ENCODE measurements at places on chromosomes 16 and 17. TPM values are rescaled to one million over a fixed set of nuclear protein-coding genes. Genes with fewer than 3 reads are reported as not detected.

DNA sequence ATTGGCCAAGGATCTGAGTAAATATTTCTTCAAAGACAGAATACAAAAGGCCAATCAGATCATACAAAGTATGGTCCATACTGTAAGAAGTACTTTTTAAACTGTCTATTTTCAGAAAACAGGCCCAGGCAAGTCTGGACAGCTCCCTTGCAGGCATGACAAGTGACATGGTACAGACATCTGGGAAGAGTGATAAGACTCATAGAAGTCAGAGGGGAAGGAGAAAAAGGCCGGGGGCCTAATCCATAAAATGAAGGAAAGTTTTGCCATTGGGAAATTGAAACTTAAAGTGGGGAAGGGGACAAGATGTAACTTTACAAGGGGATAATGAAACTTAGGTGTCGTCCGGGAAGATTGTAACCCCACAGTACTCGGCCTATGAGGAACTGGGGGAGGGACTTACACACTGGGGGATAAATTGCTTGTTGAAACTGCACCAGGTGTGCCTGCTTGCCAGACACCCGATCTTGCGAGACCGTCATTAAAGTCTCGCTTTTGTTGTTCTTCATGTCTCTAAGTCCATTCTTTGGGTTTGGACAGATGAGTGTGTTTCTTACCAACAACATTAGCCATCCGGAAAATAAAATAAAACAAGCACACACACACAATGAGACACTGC is 684.0 kb downstream of the CDH11 start:
- no peak for DNase-seq
- H3K27ac ChIP-seq = no peak overlapping the region
- H3K36me3 ChIP-seq = no peaks in the 10 kb centered on the region
- no peak overlapping the region for H3K4me3 ChIP-seq
- no peaks in the 10 kb centered on the region for H3K27me3 ChIP-seq
- peaks cover 12% of the 10 kb centered on the region for H3K4me1 ChIP-seq

GRCh38 chr17:37047631-37048104 is 98.9 kb downstream of the AATF start:
- peaks cover 5% of the 10 kb centered on the region for H3K36me3 ChIP-seq
- no peak overlapping the region for H3K27ac ChIP-seq
- no peaks in the 10 kb centered on the region for H3K27me3 ChIP-seq

DNA sequence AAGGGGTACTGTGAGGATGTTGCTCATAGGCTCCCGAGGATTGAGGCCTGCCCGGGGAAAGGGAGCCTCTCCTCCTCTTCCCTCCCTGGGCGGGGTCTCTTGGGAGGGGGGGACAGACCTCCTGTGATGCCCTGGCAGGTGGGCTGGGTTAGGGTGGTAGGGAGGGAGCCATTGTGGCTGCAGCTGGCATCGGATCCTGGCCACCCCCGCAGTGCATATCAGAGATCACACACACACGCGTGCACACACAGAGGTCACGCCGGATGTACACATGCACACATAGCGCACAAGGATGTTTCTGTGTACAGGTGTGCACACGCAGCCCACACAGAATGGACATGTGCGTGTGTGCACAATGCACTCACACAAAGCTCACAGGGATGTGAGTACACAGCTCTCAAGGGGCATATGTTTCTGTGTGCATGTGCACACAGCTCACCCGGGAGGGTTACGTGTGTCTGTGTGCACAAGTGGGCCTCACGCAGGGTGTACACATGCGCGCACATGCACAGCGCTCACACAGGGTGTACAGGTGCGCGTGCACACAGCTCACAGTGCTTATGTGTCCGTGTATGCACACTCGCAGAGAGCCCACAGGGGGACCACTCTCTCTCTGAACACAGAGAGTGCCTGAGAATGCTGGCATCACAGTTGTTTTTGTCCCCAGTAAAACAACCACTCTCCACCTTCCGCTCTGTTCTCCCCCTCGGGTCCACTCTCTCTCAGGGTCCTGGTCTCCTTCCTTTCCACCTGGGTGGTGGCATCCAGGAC is 2.4 kb downstream of the GJD3 start:
- H3K36me3 ChIP-seq = no peaks in the 10 kb centered on the region
- peaks cover 5% of the 10 kb centered on the region for H3K27me3 ChIP-seq
- peak; percentile 66 for DNase-seq
- H3K4me3 ChIP-seq = peak overlapping the region; percentile 61

- no peak overlapping the region for H3K4me3 ChIP-seq
- no peak overlapping the region for H3K27ac ChIP-seq
- H3K36me3 ChIP-seq = no peaks in the 10 kb centered on the region
- H3K4me1 ChIP-seq = peaks cover 13% of the 10 kb centered on the region
- H3K27me3 ChIP-seq = peaks cover 36% of the 10 kb centered on the region
Measured at GRCh38 chr16:30028438-30029076, 2.5 kb downstream of the TLCD3B start.

DNA sequence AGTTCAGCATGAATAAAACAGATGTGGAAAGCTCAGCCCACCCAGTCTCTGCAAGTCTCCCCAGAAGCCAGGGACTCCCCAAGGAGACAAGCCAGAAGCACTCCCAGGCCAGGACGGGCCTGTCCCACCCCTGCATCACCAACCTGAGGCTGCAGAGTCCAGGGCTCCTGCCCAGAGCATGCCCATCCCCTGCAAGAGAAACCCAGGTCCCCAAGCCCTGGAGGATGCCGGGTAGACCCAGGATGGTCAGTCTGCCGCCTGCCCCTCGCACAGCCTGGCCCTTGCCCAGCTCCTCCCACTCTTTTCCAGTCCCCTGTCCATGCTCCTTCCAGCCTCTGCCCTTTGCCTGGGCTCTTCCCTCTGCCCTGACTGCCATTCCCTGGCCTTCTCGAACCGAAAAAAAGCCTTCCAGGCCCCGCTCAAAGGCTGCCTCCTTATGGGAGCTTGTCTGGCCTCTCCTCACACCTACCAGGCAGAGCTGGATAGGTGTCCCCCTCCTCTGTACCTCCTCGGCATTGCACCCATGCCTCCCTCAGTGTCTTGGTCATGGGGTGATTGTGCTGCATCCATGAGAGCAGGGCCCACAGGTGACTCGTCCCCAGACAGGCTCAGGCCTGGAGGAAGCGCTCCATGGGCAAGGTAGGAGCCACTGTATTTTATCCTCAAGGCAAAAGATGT is 44.8 kb downstream of the BEAN1 start:
- H3K27me3 ChIP-seq = no peaks in the 10 kb centered on the region
- H3K4me3 ChIP-seq = no peak overlapping the region
- H3K27ac ChIP-seq = no peak overlapping the region
- H3K4me1 ChIP-seq = no peaks in the 10 kb centered on the region
- DNase-seq = peak; percentile 36

GRCh38 chr17:15893658-15894024 is 51.3 kb upstream of the ADORA2B start:
- H3K27me3 ChIP-seq = no peaks in the 10 kb centered on the region
- no peaks in the 10 kb centered on the region for H3K36me3 ChIP-seq
- H3K27ac ChIP-seq = no peak overlapping the region
- DNase-seq = no peak

- no peaks in the 10 kb centered on the region for H3K4me1 ChIP-seq
- H3K4me3 ChIP-seq = no peak overlapping the region
- peaks cover 19% of the 10 kb centered on the region for H3K27me3 ChIP-seq
- no peaks in the 10 kb centered on the region for H3K36me3 ChIP-seq
Measured at GRCh38 chr16:85816159-85816558, 16.7 kb downstream of the COX4I1 start.

DNA sequence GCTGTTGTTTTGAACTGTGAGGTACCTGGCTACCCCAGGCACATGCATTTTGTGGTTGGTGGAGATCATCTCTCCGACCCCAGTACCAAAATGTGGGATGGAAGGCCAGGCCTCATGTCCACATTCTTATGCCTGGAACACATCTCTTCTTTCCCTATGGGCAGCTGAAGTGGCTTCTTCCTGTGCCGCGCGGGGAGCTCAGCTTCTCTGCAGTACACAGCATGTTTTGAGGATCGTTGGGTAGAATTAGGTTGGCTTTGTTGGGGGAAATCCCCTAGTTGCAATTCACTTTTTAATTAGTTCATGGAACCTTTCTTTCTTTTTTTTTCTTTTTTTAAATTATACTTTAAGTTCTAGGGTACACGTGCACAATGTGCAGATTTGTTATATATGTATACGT is 242.1 kb downstream of the MSI2 start:
- no peaks in the 10 kb centered on the region for H3K27me3 ChIP-seq
- no peak overlapping the region for H3K4me3 ChIP-seq
- DNase-seq = no peak
- no peak overlapping the region for H3K27ac ChIP-seq
- no peaks in the 10 kb centered on the region for H3K36me3 ChIP-seq

DNA sequence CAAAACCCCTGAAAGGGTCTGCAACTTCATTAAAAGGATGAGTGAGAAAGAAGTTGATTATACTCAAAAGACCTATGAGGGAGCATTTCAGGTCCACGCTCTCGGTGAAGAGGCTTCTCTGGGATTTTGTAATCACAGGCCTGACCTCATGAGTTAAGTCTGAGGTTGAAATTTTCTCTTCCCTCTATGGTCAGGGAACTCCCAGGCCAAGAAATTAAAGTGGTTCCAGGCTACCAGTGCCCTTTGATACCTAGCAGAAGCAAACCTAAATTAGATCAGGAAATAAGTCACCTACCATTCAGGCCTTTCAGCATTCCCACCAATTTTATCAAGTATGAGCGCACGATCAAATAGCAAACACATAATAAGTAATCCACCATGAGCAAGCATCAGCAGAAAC is 27.9 kb downstream of the MBTD1 start:
- no peaks in the 10 kb centered on the region for H3K27me3 ChIP-seq
- no peaks in the 10 kb centered on the region for H3K4me1 ChIP-seq
- DNase-seq = no peak
- no peak overlapping the region for H3K4me3 ChIP-seq
- H3K27ac ChIP-seq = no peak overlapping the region

DNA sequence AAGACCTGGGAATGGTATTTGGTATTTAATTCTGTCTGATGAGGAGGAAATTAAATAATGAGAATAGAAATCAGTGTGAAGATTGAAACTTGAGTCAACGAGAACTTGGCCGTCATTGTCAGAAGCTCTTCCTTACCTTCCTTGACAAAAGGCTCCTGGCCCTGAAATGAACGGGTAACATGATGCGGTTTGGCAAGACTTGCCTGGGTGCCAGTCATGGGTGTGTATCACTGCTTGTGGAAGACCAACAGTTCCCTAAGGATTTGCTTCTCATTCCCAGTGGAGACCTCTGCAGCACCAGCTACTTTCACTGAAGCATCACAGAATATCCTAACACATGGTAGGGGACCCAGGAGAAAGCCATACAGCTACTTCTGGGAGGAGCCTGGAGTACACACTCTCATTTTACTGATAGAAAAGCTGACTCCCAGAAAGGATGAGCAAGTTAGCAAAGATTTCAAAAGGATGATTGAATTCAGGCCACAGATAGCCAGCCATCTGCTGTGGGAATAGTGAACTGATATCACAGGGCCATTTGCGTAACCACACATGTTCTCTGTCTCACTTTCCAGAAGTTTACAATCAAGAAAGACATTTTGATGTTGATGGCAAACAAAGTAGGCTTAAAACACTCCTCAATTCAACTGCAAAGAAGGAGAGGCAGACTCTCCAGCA is 258.1 kb upstream of the SALL1 start:
- no peaks in the 10 kb centered on the region for H3K36me3 ChIP-seq
- no peak for DNase-seq
- no peaks in the 10 kb centered on the region for H3K27me3 ChIP-seq
- H3K27ac ChIP-seq = no peak overlapping the region
- no peaks in the 10 kb centered on the region for H3K4me1 ChIP-seq

- no peak overlapping the region for H3K4me3 ChIP-seq
- peak overlapping the region; percentile 99 for H3K27ac ChIP-seq
- DNase-seq = peak; percentile 79
- H3K4me1 ChIP-seq = peaks cover 100% of the 10 kb centered on the region
Measured at GRCh38 chr17:77383613-77384608, 243.1 kb downstream of the SEC14L1 start.

- H3K27ac ChIP-seq = no peak overlapping the region
- H3K27me3 ChIP-seq = no peaks in the 10 kb centered on the region
- no peaks in the 10 kb centered on the region for H3K4me1 ChIP-seq
- peak; percentile 63 for DNase-seq
- H3K4me3 ChIP-seq = no peak overlapping the region
Measured at GRCh38 chr17:7235693-7236665, 1.7 kb upstream of the DVL2 start.

DNA sequence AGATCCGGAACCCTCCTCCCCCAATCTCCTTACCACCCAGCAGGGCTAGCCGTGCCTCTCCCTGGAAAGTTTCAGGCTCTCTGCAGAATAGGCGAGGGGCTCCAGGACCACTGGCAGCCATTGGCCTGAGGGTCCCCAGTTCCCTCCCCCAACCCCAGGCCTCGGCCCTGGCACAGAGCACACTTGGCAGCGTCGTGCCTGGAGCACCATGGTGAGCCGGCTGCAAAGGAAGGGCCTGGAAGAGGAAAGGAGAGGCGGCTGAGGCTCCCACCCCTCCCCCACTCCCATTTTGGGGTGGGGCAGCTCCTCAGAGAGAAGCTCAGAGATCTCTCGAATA is 369 bp upstream of the BTBD17 start:
- no peak overlapping the region for H3K4me3 ChIP-seq
- no peaks in the 10 kb centered on the region for H3K4me1 ChIP-seq
- H3K27me3 ChIP-seq = peaks cover 26% of the 10 kb centered on the region
- no peaks in the 10 kb centered on the region for H3K36me3 ChIP-seq
- no peak for DNase-seq

GRCh38 chr17:67208232-67208631 is 36.8 kb downstream of the HELZ start:
- H3K27me3 ChIP-seq = no peaks in the 10 kb centered on the region
- no peak for DNase-seq
- H3K4me3 ChIP-seq = no peak overlapping the region
- H3K4me1 ChIP-seq = peaks cover 8% of the 10 kb centered on the region

GRCh38 chr17:51224402-51225262 is 35.2 kb downstream of the MBTD1 start:
- H3K4me1 ChIP-seq = no peaks in the 10 kb centered on the region
- H3K27ac ChIP-seq = no peak overlapping the region
- H3K27me3 ChIP-seq = no peaks in the 10 kb centered on the region
- no peak overlapping the region for H3K4me3 ChIP-seq
- no peak for DNase-seq

GRCh38 chr17:66952681-66953629 is 11.6 kb upstream of the CACNG4 start:
- H3K27me3 ChIP-seq = no peaks in the 10 kb centered on the region
- DNase-seq = no peak
- peak overlapping the region; percentile 78 for H3K27ac ChIP-seq
- H3K4me3 ChIP-seq = no peak overlapping the region
- H3K4me1 ChIP-seq = peaks cover 47% of the 10 kb centered on the region

DNA sequence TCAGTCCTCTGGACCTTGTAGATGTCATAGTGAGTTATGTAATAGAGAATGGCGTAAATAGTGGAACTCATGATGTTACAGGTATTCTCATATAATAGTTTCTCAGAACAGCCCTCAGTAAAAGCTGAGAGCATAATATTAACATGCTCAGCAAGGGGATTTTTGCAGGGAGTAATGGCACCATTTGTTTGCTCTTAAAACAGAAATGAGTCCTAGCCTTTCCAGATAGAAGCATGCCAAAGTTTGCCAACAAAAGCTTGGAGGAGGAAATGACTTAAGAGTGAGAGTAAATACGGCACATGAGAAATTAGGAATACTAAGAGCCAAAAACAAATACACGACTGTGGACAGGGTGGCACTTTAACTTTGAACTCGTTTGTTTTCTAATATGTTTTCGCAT is 198.4 kb downstream of the ANKFN1 start:
- no peaks in the 10 kb centered on the region for H3K4me1 ChIP-seq
- H3K36me3 ChIP-seq = no peaks in the 10 kb centered on the region
- no peak for DNase-seq
- H3K4me3 ChIP-seq = no peak overlapping the region

Gene OR1A2
- total RNA-seq = not detected

Gene PRSS22
- total RNA-seq = not detected

Gene TK1
- total RNA-seq = 6.9 TPM

Gene FADS6
- total RNA-seq = not detected

Gene STX1B
- total RNA-seq = 0.99 TPM

Gene CD19
- total RNA-seq = not detected

Gene TNFRSF12A
- total RNA-seq = 15.0 TPM

Gene CSH2
- total RNA-seq = not detected

Gene NPIPA2
- total RNA-seq = 1.9 TPM
